ENCODE measurements at places on chromosomes 4 and X.

DNA sequence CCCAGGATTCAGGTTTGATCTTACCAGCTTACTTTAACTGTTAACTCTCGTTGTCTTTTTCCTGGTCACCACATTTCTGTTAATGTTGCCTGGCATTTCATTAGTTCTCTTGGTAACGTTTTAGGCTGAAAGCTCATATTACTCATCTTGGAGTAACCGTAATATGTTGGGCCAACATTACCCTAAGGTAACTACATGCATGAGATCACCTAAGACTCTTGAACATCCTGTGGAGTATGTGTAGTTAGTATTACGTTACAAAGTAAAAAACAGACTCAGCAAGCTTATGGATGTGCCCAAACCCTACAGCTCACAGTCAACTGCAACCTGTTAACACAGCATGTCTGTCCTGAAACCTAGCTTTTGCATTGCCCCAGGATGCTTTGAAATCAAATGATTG is 203.3 kb upstream of the HS3ST1 start:
- DNase-seq, result no peak

GRCh38 chrX:70508296-70508911 is 63.8 kb downstream of the DLG3 start:
- no peak for DNase-seq

DNA sequence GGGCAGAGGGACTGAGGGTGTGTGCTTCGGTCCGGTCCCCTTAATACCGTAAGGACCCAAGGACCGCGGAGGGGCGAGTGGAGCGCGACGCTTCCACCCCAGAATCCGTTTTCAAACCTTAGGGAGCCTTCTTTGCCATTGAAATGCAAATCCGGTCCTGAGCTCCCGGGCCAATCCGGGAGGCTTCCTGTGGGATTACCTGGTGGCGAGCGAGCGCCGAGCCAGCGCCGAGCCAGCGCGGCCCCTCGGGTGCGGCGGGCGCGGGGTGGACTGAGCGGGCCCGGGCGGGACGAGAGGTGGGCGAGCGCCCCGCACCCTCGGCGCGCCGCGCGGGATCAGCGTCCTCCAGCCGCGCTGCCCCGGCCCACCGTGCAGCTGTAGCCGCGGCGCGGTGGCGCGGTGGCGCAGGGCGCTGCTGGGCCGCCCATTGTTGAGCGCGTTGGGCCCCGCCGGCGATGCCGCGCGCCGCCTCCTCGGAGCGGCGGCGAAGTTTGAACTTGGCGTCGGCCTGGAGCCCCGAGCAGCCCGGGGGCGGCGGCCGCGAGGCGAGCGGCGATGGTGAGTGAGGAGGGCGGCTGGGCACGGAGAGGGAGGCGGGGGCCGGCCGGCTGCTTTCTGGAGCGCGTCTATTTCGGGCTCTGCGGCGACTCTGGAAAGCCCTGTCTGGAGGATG is 208.7 kb downstream of the SOWAHB start:
- no peak for DNase-seq

GRCh38 chr4:14646831-14647230 is 355.4 kb upstream of the CPEB2 start:
- DNase-seq, result no peak

GRCh38 chrX:53047228-53047627 is 1.4 kb upstream of the GPR173 start:
- DNase-seq, result no peak

GRCh38 chr4:15601862-15602261 is 53.3 kb downstream of the FBXL5 start:
- no peak for DNase-seq

DNA sequence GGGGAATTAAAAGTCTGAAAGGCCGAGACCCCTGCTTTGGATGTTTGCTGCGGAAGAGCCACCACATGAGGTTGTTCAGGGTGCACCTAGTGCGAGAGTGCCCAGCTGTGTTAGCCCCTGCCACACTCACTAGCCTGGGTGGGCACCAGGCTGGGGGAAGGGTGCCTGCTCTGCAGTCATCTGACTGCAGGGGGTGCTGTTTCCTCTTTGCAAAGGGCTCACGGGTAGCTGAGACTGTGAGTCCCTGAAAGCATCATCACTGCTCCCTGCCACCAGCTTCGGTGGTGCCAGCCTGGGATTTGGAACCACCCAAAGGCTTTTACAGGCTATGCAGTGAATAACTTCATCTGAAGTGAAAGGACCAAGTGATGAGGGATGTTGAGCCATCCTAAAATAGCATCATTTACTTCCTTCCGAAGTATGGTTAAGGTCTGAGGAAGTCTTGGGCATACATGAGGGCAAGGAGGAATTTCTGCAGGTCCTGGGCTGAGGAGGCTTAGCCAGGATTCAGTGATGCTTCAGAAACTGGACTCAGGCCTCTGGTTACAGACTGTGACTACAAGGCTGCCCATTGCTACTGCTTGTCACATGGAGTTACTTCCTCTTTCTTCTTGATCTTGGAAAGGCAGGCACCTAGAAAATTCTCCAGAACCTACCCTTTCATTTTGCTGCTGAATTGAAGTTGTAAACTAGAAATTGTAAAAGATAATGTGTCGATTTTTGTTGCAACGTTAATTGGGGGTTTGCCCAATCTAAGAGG is 293.2 kb upstream of the PRPS2 start:
- DNase-seq, result no peak

DNA sequence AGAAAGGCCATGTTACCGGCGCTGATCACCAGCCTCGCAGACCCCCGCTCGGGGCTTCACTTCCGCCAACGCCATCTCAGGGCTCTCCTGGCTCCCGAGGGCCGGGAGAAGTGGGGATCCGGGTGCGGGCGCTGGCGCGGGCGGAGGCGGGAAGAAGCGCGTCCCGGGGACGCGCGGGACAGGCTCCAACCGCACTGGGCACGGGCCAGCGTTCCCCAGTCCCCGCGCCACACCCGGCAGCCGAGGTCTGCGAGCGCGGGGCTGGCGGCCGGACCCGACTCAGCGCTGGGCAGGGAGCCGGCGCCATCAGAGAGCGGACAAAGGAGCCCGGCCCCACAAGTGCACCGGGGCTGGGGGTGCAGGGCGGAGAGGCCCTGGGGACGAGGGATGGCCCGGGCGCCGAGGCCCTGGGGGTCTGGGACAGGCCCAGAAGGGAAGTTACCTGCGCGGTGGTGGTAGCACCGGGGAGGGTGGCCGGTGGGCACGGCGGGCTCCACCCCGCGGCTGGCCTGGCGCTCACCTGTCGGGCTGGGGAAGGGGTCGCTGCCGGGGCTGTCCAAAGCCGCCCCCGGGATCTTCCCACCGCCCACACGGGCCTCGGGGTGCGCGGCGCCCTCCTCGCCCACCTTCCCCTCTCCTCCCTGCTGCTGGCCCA is 449 bp downstream of the CTPS2 start:
- DNase-seq, result no peak

- DNase-seq, result no peak
These were observed 439 bp downstream of the SEC31A start for GRCh38 chr4:82890528-82890900.

DNA sequence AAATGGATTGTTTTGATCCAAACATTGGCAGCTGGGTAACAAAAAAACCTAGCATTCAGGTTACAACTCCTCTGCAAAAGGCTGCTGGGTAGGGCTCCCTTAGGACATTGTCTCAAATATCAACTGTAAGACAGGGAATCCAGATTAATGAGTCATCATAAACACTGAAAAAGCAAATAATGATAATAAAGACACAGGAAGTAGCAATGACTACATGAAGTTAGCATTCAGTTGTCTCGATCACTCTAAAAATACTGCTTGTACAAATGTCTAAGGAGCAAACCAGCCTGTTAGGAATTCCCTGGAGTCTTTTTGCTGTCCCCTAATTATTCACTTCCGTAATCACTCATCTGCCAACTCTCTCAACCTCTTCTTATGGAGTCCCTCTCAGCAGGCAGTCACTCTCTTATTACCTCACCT is 259.2 kb downstream of the GPC3 start:
- DNase-seq, result no peak

GRCh38 chrX:123745511-123745910 is 12.7 kb upstream of the THOC2 start:
- no peak for DNase-seq

DNA sequence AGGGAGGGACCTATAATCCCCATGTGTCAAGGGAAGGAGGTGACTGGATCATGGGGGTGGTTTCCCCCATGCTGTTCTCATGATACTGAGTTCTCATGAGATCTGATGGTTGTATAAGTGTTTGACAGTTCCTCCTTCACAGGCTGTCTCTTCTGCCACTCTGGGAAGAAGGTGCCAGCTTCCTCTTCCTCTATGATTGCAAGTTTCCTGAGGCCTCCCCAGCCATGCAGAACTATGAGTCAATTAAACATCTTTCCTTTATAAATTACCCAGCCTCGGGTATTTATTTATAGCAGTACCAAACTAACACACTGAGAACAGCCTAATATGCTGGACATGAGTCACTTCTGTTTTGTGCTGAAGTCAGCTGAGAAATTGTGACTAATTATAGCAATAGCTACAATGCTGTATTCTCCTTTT is 656.9 kb upstream of the CPEB2 start:
- no peak for DNase-seq

GRCh38 chr4:186203406-186203805 is 12.0 kb downstream of the CYP4V2 start:
- DNase-seq, result no peak

DNA sequence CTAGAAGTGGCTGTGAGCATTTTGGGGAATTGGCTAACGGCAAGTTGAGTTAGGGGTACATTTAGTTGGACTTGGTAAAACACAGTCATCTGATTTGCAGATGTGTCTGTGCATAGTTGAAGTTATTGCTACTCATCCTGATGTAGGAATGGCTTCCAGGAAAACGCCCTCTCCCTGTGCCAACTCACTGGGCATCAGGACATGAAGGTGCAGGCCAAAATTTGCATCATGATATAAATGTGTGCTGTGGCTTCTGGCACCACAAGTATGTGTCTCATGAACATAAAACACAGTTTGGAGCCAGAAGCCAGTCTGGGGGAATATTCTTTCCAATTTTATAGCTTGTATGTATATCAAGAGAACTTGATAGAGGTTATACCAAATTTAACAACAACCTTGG is 54.2 kb upstream of the CBR4 start:
- no peak for DNase-seq

GRCh38 chr4:182653596-182653995 is 263.6 kb downstream of the DCTD start:
- DNase-seq, result no peak

DNA sequence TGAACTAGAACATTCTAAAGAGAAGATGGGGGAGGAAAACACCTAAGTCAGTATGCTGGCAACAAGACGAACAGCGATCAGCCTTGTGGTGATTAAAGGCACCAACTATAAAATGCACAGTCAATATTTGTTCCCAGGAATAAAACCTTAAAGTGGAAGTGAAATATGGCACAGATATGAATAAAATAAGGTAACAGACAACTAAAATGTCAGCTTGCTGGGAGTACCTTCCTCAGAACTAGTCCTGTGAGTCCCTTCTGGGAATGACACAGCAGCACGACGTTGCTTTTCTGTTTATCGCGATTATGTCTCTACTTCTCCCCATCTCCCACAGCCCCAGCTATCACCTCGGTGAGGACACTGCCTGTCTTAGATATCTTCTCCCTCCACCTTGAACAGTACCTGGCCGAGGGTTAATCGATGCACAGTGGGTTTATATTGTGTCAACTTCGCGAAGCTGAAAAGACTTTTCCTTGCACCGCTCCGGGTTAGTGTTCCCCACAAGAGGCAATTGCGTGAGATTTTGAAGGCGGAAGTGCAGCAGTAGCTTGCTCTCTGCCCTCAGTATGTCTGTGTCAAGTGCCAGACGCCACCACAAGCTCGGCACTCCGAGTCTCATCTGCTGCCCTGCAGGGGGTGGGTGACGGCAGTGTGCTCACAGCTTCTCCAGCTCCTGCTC is 17.4 kb downstream of the MTNR1A start:
- DNase-seq, result no peak

DNA sequence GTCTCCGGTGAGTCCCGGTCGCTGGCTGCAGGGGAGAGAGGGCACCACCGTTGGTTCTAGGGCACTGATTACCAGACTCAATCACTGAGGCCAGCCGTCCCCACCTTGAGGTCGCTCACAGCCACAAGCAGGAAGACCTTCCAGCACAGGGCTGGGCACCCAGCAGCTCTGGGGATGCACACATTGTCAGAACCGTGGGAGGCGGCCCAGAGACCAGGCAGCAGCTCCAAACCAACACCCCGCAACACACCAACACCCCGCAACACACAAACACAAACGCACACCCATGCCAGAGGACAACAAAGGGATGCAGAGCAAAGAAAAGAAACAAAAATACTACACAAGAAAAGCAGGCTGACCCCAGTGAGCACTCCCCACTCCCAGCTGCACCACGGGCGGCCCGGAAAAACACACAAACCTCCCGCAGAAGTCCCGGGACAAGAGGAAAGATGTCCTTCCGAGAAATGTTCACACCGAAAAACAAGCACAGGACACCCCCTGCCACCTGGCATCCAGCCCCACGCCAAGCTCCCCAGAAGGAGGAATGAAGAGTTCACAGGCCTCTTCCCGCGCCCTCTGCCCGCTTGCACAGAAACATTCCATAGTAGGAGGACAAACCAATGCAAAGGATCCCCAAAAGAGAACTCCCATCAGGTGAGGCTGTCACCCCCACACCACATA is 3.2 kb downstream of the HMX1 start:
- no peak for DNase-seq

DNA sequence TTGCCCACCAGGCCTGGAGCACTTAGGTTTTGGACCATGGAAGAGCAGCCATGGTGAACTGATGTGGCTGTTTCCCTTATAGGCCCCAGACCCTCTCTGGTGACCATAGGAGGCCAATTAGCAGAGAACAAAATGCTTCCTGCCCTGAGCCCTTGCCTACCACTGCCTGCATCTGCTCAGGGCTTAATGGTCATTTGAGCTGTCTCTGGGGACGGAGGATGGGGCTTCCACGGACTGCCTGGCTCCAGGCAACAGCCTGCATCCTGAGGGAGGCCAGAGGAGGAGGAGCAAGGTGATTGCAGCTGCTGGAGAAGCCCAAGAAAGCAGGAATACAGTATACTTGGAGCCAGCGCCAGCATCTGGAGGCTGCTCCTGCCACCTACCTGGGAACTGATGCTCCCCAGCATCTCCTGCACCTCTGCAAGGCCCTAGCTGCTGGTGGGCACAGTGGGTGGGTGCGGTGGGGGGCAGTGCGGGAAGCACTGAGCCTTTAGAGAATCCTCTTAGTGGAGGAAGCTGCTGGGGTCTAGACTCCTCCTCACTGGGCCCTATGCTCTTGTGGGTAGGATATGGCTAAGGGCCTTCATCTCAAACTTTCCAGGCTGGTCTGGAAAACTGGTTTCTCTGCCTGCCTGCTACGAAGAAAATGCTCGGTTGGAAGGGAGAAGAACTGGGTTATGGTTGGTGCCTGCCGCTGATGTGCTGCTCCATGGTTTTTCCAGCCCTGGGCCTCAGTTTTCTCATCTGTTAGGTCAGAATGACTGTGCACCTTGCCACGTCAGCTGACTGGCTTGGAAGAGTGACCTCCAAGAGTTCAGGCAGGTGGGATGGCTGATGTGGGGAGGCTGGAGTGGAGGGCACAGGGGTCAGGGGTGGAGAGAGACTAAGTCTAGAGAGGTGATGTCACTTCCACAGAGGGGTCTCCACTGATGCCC is 158.8 kb upstream of the PJA1 start:
- DNase-seq, result no peak

DNA sequence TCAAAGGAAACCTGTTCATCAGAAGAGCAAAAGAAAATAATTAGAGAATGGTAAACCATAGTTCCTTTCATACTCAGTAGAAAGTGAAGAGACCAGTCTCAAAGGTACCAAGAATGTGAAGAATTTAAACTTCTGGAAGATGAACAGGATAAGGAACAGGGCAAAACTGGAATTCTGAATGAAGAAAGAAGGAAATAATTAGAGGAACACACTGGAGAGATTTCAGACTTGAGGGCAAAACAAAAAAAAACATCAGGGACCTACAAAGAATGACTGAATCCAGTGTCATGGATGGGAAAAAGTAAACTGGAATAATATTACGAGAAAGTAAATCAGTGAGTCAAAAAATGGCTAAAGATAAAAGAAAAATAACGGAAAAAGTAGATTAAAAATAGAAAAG is 245.6 kb upstream of the NEIL3 start:
- no peak for DNase-seq
